ENCODE measurements at places on chromosomes 2 and 18.

DNA sequence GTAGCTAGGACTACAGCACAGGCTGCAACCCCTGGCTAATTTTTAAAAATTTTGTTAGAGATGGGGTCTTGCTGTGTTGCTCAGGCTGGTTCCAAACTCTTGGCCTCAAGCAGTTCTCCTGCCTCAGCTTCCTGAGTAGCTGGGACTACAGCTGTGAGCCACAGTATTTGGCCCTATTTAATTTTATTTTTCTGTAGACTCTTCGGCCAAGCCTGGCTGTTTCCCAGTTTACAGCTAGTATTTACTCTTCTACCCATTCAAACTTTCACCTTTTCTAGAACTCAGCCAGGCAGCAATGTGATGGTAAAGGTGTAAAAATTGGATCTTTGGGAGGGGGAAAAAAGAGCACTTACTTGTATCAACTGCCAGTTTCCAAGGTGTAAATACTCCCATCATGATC is 35.3 kb downstream of the SH3RF3 start:
- no peak for DNase-seq

- no peak for DNase-seq
Observed at GRCh38 chr18:23538870-23539269, 35.6 kb downstream of the RMC1 start.

GRCh38 chr2:179057737-179058136 is 7.8 kb upstream of the CCDC141 start:
- no peak for DNase-seq

- no peak for DNase-seq
Observed at GRCh38 chr2:209456489-209456888, 32.6 kb downstream of the MAP2 start.

Data from osteoblast (primary cell).